ENCODE measurements at places on chromosomes 2 and 18.

DNA sequence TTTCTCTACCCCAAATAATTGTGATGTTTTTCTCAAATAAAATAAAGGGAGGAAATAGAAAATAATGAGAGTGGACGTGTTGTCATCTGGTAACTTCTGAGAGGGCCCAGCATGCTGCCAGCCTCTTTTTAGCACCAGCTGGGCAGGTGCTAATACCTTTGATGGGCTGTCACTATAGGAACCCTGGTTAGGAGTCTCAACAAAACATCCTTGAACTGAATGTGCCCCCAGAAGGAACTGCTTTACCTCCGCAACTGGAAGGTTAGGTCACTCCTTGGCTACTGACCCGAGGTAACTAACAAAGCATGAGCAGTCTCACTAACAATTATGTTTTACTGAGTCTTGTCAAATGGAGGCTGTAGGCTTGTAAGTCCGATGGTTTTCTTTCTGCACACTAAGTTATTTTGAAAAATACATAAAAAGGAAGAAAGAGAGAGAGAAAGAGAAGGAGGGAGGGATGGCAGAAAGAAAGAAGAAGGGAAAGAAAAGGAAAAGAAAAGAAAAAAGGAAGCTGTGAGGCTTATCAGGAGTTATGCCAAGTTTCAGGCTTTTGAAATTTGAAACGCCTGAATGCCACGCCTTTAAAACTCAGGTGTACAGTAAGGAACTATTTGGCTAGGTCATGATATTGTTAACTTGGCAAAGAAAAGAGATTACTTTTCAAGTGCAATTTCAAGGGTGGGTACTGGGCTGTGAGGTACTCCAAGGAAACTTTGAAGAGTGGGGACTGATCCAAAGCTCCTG lies 91.0 kb downstream of the TGIF1 start:
- no peak for DNase-seq

DNA sequence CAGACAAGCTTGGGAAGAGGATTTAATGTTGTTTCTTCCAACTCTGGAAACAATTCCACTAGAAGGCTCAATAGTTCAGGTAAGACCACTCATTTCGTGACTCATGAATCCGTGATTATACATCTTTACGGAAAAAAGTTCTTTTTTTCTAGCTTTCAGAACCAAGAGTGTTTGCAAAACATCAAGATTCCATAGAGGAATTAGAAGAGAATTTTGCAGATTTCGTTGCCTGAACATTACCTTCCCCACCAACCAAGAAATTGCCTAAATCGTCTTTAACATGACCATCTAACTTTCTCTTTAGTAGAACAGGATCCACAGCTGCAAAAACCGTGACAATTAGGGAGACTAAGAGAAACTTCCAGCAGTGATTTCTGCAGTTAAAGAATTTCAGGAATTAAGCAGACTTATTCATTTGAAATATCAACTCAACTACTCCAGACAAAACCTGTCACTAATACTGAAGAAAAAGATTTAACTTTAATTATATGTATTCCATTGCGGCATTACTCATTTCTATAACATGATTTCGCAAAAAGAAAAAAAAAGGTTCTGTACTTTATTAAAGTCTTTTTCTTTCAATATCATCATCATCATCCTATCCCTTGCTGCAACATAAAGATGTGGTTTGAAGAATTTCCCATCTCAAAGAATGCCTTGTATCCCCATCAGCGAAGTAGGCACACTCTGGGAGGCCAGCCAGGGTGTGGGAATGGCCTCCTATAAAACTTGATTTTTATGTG lies 1.9 kb upstream of the NAB1 start:
- no peak for DNase-seq

DNA sequence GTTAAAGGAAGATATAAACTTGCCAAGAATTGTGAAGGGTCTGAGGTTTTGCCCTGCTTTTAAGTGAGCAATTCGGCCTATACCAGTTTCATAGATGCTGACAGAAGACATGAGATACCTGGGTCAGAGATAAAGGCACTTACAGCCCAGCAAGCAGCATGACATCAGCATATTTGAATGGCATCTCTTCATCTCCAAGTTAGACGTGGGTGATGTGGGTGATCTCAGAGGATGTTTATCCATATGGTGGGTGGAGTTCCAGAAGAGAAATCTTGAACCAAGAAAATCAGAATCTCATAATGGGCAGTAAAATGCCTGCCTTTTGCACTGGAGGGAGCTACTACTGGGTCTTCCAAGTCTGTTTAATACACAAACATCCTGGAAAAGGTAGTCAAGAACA lies 44.7 kb downstream of the GYPC start:
- peak; percentile 42 for DNase-seq

GRCh38 chr18:58805467-58806187 lies 59.0 kb upstream of the ZNF532 start:
- no peak for DNase-seq

GRCh38 chr2:208983486-208983885 lies 440.4 kb upstream of the MAP2 start:
- peak; percentile 2 for DNase-seq

- no peak for DNase-seq
Observed at GRCh38 chr18:46502444-46502843, 154.6 kb downstream of the LOXHD1 start.

- DNase-seq = no peak
Observed at GRCh38 chr2:26712486-26713465, 20.3 kb downstream of the KCNK3 start.

DNA sequence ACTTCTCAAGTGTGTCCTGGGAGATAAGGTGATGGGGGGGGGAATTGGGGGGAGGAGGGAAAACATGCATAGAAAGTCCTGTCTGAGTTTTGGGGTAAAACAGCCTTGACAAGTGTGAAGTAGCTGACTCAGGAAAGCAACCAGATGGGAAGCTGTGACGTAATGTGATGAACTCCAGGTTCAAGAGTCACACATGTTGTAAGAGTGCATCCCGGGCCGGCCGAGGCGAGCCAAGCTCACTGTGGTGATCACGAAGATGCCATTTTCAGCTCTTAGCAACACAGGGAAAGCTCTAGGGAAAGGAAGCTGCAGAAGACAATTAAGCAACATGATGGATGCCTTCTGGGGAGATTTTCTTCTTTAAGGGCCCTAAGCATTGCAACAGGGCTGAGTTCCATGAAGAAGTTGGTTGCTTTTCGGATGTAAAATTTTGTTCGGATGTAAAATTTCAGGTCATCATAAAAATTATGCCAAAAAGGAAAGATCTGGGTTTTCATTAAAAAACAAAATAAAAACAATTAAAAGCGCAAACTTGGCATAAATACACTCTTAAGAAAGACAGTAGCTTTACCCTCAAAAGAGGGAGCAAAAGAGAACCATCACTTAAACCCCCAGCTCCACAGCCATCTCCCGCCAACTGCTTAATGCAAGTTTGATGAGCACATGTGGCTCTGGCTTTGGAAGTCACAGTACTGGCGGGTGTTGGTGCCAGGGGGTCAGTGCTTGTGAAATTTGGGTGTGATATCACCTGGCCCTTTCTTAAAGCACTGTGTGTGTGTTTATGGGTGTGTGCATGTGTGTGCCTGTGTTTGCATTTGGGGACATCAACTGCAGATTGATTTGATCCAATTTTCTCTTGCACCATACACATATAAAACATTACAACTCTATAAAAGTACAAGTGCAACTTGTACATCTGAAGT lies 19.1 kb downstream of the SERTAD2 start:
- no peak for DNase-seq

DNA sequence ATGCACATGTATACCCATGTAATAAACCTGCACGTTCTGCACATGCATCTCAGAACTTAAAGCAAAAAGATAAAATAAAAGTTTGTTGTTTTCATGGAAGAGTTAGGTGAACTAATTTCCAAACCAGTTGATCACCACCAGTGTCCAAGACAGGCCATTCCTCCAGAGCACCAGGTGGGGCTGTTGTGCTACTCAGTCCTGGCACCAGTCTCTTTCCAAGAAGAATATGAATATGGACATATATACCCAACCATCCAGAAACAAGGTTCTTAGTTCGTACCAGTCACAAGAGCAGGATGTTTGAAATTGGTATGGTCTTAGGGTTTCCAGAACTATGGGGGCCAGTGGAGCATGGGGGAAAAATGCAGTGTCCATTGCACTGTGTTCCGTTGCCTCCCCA lies 17.2 kb upstream of the TNP1 start:
- DNase-seq = no peak

DNA sequence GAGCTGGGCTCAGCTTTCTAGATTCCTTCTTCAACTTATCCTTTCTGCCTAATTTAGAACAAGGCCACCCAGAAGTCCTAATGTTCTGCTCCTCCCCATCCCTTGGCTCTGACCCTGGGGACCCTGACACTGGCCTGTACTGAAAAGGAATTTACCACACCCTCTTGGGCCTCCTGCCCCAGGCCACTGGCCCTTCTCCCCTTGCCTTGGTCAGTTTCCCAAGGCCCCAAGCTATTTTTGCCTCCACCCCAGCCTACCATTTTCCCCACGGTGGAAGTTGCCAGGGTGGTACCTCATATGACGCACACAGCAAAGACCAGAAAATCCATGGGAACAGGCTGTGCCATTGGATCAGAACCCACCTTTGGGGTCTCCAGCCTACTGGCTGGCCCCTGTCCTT lies 72.1 kb downstream of the ZBTB7C start:
- no peak for DNase-seq

GRCh38 chr18:45580127-45580526 lies 35.1 kb upstream of the SLC14A2 start:
- no peak for DNase-seq

GRCh38 chr18:5600378-5601071 lies 56.7 kb upstream of the EPB41L3 start:
- no peak for DNase-seq

DNA sequence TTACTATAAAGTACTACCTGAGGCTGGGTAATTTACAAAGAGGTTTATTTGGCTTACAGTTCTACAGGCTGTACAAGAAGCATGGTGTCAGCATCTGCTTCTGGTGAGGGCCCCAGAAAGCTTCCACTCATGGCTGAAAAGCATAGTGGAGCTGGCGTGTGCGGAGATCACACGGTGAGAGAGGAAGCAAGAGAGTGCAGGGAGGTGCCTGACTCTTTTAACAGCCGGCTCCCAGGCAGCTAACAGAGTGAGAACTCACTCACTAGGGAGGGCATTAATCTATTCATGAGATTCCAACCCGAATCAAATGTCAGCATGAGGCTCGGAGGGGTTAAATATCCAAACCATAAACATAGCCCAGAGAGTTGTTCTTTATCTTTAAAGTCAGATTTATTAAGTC lies 117.3 kb downstream of the LDLRAD4 start:
- no peak for DNase-seq

DNA sequence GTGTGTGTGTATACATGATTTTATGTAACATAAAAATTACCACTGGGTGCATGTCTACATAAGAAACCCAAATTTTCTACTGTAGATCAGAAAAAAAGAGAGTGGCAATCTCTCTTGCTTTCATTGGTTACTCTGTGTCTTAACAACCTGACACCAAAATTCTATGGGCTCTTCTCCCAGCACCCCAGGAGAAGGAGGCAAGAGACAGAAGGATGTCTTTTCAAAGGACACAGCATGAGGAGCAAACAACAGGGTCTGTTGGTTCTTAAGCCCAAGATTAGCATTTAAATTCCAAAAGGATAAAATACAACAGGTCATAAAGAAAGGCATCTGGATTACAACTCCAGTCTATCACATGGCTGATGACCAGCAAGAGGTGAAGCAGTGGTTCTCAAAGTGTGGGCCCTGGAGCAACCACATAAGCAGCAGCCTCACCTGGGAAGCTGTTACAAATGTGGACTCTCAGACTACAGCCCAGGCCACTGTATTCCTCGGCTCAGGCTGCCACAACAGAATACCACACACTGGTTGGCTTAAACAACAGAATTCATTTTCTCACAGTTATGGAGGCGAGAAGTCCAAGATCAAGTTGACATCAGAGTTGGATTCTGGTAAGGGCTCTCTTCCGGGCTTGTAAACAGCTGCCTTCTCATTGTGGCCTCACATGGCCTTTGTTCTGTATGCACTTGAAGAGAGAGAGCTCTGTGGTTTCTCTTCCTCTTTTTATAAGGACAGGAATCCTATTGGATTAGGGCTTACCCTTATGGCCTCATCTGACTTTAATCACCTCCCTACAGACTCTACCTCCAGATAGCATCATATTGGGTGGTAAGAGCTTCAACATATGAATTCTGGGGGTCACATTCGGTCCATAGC lies 79.8 kb upstream of the RNF152 start:
- no peak for DNase-seq
